ENCODE measurements at places on chromosomes 7 and 10.

- no peak for DNase-seq
These were observed 70.8 kb downstream of the FRMD4A start for GRCh38 chr10:14259696-14260566.

GRCh38 chr7:105838627-105839231 is 37.7 kb downstream of the ATXN7L1 start:
- DNase-seq: no peak

GRCh38 chr7:127758845-127759244 is 106.9 kb downstream of the SND1 start:
- no peak for DNase-seq

GRCh38 chr7:105512415-105512814 is 9.7 kb downstream of the PUS7 start:
- no peak for DNase-seq

DNA sequence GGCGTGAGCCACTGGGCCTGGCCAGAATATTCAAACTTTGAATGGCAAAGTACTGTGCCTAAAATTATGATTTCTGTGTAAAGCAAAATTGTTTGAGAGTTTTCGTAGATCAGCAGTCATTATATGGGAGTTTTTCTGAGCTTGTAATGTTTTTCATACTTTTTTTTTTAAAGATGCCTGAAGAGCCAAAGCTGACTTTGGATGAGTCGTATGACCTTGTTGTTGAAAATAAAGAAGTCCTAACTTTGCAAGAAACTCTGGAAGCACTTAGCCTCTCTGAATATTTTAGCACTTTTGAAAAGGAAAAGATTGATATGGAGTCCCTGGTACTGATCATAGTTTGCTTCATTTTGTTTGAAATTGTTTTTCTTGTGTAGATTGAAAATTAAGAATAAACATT is 26.7 kb downstream of the SEC23IP start:
- no peak for DNase-seq

DNA sequence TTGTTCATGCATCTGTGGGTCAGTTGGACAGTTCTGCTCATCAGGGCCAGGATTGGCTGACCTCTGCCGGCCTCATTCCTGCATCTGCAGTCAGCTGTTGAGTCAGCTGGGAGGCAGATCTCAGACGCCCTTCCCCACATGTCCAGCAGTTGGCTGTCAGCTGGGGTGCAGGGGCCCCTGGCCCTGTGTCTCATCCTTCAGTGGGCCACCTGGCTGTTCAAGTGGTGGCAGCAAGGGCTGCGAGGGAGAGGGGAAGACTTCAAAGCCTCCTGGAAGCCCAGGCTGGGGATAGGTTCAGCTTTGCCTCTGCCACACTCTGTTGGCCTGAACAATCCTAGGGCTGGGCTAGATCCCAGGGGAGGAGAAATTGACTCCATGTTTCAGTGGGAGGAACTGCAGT is 33.2 kb downstream of the TACR2 start:
- no peak for DNase-seq

DNA sequence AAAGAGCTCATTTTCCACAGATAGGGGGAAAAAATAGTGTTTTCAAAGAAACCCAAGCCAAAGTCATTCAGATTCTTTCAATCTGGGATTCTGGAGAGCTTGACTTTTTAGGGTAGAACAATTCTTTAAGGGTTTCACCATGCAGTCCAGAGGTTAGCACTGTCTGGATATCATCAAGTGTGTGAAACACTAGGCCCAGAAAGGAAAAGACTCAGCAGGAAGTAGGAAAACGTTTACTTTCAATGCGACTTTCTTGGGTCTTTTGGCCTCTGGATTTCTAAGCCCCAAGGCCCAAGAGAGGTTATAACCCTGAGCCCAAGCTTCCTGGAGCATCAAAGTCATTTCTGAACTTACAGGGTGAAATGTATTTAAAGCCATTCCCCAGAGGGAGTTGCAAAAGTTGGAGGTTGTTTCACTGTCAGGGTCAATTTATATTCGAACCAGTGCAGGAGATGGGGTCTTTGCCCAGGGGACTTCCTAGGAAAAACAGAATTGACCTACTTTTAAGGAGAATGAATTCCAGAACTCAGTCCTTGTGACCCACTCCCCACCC is 158.0 kb downstream of the C7orf25 start:
- no peak for DNase-seq

DNA sequence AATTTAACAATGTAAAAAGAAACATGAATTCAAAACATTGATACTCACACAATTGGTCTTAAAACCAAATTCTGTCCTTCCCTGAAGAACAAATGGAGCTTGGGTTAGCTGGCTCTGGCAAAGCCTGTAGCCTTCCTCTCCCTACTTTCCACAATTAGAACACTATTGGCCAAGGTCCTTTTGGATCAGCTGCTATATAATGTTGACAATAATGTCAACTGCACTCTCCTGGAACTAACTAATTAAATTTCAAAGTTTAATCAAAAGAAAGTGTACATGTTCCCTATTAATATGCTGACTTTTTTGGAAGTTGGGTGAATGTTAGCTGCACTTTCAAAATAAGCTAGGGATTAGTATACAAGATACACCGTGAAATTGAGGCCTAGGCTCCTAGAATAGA is 440.1 kb upstream of the NFE2L3 start:
- no peak for DNase-seq

- no peak for DNase-seq
These were observed 28.5 kb upstream of the CRYGN start for GRCh38 chr7:151468217-151469018.

DNA sequence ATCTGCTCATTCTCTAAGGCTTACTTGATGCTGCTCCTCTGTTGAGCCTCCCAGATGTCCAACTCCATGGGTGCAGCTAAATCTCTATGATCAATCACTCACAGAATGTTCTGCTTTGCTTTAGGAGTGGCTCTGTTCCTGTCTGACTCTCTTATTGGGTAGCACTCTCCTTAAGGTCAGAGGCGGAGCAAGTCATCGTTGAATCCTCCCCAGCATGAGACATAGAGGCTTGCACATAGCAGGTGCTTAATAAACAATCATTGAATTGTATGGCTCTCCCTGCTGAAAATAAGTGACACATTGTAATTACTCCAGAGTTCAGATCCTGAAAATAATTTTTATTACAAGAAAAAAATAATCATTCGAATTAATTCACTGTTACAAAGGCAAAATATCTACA is 69.7 kb downstream of the NPS start:
- no peak for DNase-seq

- no peak for DNase-seq
These were observed 3.5 kb upstream of the SEPTIN7 start for GRCh38 chr7:35797311-35797710.

GRCh38 chr10:77602231-77602912 is 35.2 kb downstream of the KCNMA1 start:
- no peak for DNase-seq

DNA sequence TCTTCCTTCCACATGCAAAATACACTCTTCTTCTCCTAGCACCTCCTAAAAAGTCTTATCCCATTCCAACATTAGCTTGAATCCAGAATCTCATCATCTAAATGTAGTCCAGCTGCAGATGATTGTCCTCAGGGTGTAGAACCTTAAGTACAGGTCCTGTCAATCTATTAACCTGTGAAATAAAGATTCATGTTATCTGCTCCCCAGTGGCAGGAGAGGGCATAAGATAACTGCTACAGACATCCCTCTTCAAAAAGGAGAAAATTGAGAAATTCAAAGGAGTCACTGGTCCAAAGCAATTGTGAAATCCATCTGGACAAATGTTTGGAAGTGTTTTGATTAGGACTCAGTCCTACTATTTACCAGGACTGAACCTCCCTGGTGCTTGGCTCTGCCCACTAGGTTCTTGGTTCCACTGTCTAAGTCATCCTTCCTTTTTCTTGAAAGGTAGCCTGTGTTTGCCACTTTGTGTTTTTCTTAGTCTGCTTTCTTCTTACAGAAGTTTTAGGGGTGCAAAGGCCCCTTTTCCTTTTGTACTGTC is 96.2 kb downstream of the ADD3 start:
- DNase-seq: no peak

DNA sequence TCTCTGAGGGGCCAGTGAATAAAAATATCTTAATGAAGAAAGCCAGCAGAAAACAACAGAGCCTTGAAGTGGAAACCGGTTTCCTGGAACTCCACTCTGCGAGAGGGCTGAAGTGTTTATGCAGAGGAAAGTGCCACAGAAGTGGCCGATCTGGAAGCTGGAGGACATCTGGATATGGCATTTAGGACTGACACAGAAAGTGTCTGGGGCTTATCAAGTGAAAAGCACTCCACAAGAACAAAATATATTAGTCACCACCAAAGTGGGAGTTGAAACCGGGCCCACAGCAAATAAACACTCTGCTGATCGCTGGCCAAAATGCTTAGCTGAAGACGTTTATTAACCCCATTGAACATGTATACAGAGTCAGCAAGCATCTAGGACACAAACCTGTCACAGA is 7.8 kb downstream of the NOD1 start:
- DNase-seq: no peak

DNA sequence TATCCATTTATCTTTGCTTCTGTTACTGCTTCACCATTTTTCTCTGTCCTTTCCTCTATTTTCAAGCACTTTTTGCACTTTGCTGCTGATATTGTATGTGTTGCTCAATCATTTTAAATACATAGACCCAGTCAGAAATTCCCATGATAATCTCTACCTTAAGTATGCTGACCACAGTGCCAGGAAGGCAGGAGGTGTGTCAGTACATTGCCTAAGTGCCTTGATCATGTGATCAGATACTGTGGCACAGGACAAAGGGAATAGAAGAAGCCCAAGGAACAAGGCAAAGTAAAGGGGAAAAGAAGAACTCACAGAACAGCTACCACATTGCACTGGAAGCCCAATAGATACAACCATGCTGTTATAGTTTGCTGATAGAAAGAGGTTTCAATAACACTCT is 53.7 kb upstream of the CD36 start:
- DNase-seq: no peak

DNA sequence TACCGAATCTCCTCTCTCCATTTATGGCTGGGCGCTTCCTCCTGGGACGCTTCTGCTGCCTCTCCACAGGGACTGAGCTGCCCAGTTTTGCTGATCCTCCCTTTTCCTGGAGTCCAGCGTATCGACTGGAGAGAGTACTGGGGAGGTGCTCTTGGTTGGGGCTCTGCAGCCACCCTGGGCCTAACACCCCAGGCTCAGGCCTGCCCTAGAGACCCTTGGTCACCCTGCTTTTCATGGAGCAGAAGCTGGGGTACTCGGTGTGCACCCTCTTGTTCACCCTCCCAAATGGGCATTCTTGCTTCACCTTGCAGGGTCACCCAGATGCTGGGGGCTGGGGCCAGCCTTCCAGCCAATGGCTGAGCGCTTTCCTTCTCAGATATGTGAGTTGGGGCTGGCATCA is 88.8 kb upstream of the RET start:
- DNase-seq: no peak

DNA sequence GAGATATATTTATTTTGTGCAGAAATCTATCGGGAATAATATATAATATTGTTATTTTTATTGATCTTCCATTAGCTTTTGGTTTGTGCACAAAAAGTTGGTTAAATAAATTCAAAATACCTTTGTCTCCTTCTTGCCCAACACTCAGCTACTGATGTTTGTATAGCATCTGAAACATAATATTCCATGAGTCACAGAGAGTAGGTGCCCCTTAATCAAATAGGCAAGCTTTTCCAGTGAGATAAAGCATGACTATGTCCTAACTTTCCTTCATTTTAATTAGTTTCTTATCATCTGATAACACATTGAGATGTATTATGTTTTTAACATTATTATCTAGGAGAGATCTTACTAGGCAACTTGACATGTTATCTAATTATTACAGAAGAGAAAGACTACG is 432.2 kb downstream of the KIF20B start:
- DNase-seq: no peak

DNA sequence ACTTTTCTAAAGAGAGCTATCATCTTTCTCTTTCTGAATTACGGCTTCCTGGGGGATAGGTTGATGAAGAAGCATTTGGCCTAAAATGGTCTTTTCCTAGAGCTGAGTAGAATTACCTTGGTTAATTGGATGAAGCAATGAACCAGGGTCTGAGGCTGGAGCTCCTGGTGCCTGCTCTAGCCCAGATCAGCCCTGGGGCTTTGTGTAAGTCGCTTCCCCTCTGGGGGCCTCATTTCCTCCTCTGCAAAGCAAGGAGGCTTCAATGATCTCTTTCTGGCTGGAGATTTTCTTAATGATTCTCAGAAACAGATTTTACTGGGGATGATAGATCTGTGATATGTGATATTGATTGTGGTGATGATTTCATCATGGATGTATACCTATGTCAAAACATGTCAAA is 3.5 kb upstream of the CPA2 start:
- no peak for DNase-seq

- DNase-seq: no peak
These were observed 35.3 kb upstream of the PROSER2 start for GRCh38 chr10:11787846-11788245.

DNA sequence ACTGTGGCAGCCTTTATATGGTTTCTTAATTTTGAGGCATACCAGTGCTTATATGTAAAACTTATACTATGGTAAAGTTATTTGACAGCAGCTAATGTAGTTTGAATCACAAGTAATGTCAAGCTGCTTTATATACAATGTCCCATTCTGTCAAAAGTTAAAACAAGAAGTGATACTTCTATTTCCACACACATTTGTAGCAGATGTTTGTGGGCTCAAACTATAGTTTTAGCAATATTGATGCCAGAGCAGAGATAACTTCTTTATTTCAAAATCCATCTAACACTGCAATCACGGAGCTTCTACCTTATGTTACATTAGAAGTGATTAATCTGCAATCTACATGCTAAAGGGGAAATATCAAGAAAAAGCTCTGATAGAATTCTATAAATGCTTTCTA is 149.6 kb downstream of the ADK start:
- no peak for DNase-seq

DNA sequence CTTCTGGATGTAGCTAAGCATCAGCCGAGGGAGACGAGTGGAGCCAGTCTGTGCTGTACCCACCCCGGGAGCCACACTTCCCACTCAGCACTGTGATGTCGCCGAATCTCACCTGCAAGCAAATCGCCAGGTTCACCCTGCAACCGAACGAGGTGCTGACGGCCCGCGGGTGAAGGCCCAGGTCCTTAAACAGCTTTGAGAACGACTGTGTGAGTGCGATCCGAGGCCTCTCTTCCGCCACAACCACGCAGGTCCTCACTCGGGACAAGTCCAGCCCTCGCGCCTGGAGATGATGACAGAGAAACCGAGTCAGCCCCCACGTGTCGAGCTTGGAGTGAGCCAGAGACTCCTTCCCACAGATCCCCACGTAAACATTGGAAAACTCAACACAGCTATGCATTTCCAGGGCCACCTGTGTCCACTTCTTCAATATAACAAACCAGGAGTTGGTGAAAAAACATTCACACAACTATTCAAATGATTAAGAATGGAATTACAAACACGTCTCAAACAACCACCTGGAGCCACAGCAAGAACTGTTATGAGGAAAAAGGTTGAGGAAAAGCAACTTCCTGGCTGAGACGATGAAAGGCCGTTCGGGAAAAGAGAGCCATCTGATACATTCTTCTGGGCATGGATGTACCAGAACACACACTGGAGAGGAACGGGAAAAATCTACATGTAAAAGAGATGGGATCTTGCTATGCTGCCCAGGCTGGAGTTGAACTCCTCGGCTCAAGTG is 191.8 kb downstream of the ZMYND11 start:
- DNase-seq: no peak

- DNase-seq: no peak
These were observed 18.7 kb downstream of the AMZ1 start for GRCh38 chr7:2706685-2707126.

Measured in stimulated activated CD8-positive, alpha-beta memory T cell treated with anti-CD3 and anti-CD28 coated beads, Interleukin-4, amount 100 ng/mL, for 1 hour (primary cell).